ENCODE measurements at places on chromosomes 11 and 22. TPM values are rescaled to one million over a fixed set of nuclear protein-coding genes. Genes with fewer than 3 reads are reported as not detected.

PRR33 gene
- total RNA-seq, result not detected

GRCh38 chr11:17861036-17861755, 126.6 kb downstream of the KCNC1 start:
- no peak overlapping the region for H3K4me3 ChIP-seq
- peaks cover 58% of the 10 kb centered on the region for H3K36me3 ChIP-seq
- no peak overlapping the region for H3K27ac ChIP-seq

- no peaks in the 10 kb centered on the region for H3K4me1 ChIP-seq
- no peaks in the 10 kb centered on the region for H3K27me3 ChIP-seq
- no peak for DNase-seq
- no peak overlapping the region for H3K4me3 ChIP-seq
- no peak overlapping the region for H3K27ac ChIP-seq
Measured at GRCh38 chr22:44098966-44099530, 74.9 kb downstream of the PARVB start.

DNA sequence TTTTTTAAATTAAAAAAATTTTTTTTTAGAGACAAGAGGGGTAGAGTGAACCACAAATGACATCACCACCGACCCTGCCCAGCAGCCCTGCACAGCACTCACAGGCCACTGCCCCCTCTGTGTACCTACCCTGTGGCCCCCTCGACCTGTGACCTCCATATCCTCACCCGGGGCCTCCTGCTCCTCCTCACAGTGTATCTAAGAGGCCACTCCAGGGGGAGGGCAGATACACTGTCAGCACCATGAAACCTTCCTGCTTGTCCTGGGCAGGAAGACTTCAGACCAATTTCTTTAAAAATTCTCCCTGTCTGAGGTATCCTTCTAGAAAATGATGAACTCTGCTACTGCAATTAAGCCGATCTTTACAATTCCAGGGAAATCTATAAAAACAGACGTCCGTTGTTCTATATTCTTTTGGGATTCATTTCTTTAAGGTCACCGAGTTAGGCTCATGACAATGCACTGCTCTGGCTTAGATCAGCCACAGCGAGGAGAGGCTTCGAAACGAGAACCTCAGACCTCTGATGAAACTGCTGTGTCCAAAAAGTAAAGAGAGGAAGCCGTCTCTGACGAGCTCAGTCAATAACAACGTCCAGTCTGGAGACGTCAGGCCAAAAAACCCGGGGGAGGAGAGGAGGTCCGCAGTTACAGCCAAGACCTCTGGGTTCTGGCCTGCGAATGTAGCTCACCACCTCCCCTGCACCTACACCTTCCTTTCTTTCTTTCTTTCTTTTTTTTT, 17.5 kb downstream of the NFAM1 start:
- no peak for DNase-seq
- H3K27ac ChIP-seq, result no peak overlapping the region
- no peaks in the 10 kb centered on the region for H3K4me1 ChIP-seq
- H3K36me3 ChIP-seq, result no peaks in the 10 kb centered on the region
- peaks cover 15% of the 10 kb centered on the region for H3K27me3 ChIP-seq
